ENCODE measurements at places on chromosomes 3 and 15.

DNA sequence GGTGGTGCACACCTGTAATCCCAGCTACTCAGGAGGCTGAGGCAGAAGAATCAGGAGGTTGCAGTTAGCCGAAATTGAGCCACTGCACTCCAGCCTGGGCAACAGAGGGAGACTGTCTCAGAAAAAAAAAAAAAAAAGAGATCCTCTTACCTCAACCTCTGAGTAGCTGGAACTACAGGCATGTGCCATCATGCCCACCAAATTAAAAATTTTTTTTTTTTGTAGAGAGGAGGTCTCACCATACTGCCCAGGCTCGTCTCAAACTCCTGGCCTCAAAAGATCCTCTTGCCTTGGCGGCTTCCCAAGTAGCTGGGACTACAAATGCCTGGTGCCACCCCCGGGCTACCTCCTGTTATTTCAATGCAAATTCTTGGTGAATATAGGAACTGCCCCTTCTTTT, 1.5 kb downstream of the UMPS start:
- DNase-seq, result no peak

DNA sequence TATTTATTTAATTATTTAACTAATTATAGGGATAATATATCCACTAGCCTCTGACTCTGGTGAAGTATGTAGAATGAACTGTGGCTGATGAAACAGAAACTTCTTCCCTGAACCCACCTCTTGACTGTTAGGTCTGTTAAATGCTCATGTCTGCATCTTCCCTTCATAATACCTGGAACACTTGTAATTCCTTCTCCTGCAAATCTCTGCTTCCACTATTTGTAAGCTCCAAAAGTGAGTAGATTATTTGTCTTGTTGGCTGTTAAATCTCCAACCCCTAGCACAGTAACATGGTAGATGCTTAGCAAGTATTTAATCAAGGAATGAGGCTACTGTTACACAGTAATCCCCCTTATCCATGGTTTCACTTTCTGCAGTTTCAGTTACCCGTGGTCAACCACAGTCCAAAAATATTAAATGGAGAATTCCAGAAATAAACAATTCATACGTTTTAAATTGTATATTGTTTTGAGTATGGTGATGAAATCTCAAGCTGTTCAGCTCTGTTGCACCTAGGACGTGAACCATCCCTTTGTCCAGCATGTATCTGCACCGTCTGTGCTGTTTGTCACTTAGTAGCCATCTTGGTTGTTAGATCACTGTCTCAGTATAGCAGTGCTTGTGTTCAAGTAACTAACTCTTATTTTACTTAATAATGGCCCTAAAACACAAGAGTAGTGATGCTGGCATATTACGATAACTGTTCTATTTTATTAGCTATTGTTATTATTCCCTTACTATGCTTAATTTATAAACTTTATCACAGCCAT, 5.7 kb downstream of the TTBK2 start:
- no peak for DNase-seq

DNA sequence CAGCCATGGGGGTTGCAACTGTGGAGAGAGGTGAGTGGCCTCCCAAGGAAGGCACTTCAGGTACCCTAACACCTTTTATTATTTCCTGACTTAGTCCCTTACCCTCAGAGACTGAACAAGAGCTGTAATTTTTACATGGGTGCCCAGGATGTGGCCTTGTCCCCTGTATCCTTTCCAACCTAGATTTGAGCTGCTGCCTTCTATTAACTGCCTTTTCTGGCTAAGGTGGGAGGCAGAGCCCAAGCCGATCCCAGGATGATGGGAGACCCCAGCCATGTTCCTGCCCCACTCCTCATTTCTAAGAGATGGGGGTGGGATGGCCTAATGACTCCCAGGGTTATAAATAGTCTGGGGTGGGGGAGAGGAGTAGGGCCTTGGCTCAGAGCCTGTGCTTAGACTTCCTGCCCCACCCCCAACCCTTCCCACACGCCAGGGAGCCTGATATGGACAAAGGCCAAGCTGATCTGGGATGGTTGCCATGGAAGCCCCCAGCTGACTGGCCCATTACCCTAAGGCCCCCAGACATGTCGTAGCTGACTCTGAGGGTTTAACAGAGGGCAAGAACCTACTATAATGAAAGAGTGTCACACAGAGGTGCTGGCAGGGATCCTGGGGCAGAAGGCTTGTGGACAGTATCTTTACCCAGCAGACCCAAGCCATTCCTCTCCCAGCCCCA, 1.9 kb downstream of the KLHDC8B start:
- DNase-seq, result no peak

DNA sequence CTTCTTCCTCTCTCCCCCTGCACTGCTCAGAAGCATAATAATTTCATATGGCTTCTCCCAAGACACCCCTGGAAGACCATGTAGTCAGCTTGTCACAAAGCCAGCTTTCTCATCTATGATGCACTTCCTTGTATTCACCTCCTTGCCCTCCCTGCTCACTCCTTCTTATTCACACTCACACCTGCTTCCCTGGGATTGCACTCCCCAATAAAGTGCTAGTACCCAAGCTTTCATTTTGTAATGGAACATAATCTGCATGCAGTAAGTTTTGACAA, 76.9 kb upstream of the FRMD4B start:
- no peak for DNase-seq
